ENCODE measurements at places on chromosomes 6 and 20.

- DNase-seq: no peak
Observed at GRCh38 chr6:37894585-37894984, 75.1 kb downstream of the ZFAND3 start.

DNA sequence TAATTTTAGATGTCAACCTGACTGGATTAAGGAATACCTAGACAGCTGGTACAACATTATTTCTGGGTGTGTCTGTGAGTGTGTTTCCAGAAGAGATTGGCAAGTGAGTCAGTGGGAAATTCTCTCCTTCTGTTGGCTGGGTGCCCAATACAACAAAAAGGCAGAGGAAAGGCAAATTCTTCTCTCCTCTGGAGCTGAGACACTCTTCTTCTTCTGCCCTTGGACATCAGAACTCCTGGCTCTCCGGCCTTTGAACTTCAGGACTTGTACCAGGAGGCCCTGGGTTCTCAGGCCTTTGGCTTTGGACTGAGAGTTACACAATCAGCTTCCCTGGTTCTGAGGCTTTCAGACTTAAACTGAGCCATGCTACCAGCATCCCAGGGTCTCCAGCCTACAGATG lies 7.8 kb upstream of the BTN3A1 start:
- DNase-seq: no peak

- DNase-seq: no peak
Observed at GRCh38 chr6:30202366-30202765, 10.8 kb downstream of the TRIM26 start.

- no peak for DNase-seq
Observed at GRCh38 chr20:42376131-42376530, 758.0 kb upstream of the CHD6 start.

All from D341Med (cell line).